Right renal pelvis (tissue), 4 donors: ENCODE measurements at places on chromosomes 5 and 9. TPM values are rescaled to one million over a fixed set of nuclear protein-coding genes. Genes with fewer than 3 reads are reported as not detected.

GRIN1 gene
- 0.12 TPM for polyA plus RNA-seq

GPR151 gene
- not detected for polyA plus RNA-seq

LCN10 gene
- 1.5 TPM for polyA plus RNA-seq

BAAT gene
- polyA plus RNA-seq = 0.13 TPM

TEX48 gene
- polyA plus RNA-seq = not detected

NRG2 gene
- 1.3 TPM for polyA plus RNA-seq

TGFBR1 gene
- polyA plus RNA-seq = 44.4 TPM

IL3 gene
- polyA plus RNA-seq = not detected

PTGDS gene
- 29.0 TPM for polyA plus RNA-seq

RNF180 gene
- polyA plus RNA-seq = 14.0 TPM

CCDC192 gene
- 1.1 TPM for polyA plus RNA-seq

SOHLH1 gene
- polyA plus RNA-seq = not detected

SLC34A3 gene
- polyA plus RNA-seq = 6.9 TPM

SPINK4 gene
- not detected for polyA plus RNA-seq
